ENCODE measurements at places on chromosomes 3 and 15. TPM values are rescaled to one million over a fixed set of nuclear protein-coding genes. Genes with fewer than 3 reads are reported as not detected.

DNA sequence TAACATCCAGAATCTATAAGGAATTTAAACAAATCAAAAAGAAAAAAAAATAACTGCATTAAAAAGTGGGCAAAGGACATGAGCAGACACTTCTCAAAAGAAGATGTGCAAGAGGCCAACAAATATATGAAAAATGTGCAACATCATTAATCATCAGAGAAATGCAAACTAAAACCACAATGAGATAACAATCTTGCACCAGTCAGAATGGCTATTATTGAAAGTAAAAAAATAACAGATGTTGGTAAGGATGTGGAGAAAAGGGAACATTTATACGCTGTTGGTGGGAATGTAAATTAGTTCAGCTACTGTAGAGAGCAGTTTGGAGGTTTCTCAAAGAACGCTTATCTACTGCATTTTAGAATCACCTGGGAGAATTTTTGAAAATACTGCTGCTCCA is 186.1 kb downstream of the OTOL1 start:
- DNase-seq = no peak

GRCh38 chr3:132561003-132561402 is 36.1 kb upstream of the ACKR4 start:
- no peak for DNase-seq

- no peak for DNase-seq
Measured at GRCh38 chr3:112531358-112531781, 30.4 kb downstream of the ATG3 start.

- DNase-seq = no peak
Measured at GRCh38 chr3:72847282-72847681, 963 bp downstream of the SHQ1 start.

DNA sequence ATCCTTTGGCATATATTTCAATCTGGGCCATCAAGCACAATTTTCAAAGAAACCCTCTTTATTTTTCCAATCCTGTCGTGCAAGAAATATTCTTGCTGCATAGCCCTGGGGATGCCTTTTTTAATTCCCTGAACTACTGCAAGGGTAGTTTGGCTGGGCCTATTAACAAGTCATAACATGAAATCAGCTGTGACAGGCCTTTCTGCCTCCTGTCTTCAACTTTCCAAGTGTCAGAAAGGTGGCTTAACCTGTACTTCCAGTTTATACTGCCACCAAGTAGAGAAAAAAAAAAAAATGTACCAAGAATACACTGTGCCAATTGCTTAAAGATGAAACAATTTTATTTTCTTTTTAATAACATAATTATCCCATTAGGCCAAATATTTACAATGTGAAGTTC is 32.4 kb upstream of the SPPL2A start:
- DNase-seq = no peak

- no peak for DNase-seq
Measured at GRCh38 chr15:69896606-69897005, 201.1 kb downstream of the TLE3 start.

DNA sequence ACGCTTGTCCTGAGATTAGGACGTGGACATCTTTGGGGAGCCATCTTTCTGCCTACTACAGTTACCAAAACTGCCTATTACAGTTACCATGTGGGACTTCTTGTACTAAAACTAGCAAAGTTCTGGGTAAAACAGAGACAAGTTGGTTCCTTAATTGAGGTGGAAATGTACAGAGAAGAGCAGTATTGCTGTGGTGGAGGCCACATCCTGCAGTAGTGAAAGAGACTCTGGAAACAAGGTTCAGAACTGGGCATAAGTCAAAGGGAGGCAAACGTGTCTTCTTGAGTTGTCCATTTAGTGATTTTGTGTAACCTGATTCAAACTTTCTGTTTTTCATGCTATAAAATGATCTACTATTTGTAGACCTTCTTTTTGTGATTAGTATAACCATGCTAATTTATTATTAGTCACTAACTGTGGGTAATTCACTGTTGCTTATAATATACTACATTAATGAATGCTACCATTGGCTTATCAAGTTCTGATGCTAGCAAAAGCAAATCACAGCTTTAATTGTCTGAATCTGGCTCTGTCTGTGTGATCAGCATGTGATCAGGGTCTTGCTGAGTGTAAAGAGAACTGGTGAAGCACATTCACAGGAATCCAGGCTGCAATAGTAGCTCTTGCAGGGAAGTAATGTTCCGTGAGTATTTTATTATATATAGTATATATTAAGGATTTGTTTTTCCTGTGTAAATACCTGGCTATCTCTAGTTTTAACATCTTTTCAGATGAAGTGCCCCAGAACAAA is 207.9 kb upstream of the GAP43 start:
- DNase-seq = no peak

SV2B gene
- not detected for polyA plus RNA-seq

DNA sequence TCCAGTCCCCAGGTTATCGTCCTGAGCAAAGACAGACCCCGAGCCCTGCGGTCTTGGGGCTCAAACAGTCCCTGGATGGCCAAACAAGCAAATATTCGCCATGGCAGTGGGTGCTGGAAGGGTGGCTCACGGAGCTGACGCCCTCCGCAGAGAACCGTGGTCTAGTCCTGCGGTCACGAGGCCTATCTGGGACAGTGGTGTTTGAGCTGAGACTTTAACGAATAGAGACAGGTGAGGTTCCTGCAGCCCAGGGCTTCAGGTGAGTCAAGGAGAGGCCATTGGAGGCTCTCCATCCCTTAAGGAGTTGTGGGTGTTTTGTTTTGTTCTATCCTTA is 399 bp upstream of the SUCLG2 start:
- no peak for DNase-seq

PLA1A gene
- polyA plus RNA-seq = 35.4 TPM

TRNT1 gene
- 13.5 TPM for polyA plus RNA-seq

DNA sequence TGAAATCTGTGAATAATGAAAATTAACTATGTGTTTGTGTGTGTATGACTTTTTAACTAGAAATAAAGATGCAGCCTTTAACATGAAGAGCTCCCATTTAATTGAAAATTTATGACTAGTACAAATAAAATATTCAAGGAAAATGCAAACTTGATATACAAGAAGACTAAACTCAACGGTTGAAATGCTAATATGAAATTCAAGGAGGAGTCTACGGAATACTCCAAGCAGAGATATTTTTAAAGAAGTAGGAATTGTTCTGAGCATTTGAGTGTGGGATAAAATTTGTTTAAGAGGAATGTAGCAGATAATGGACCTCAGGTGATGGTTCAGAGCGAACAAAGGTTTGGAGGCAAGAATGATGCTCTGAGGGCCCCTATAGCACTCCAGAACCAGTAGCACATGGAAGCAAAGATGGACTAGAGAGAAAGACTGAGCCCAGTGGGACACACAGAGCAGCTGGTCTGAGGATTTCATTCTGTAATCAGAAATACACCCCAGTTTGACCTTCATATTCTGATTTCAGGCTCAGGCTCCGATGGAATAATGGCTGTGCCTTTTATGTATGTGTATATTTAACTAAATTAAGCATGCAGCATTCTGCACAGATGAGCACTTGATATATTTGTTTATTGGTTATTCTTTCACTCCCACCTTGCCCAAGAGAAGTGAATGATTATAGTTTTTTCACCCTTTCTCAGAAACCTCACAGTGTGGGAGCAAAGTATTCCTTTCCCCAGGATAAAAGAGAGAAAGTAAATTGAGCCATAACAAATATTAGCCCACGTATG is 227.1 kb downstream of the ZPLD1 start:
- no peak for DNase-seq

- no peak for DNase-seq
Measured at GRCh38 chr15:83982748-83983147, 252.8 kb upstream of the GOLGA6L4 start.

DNA sequence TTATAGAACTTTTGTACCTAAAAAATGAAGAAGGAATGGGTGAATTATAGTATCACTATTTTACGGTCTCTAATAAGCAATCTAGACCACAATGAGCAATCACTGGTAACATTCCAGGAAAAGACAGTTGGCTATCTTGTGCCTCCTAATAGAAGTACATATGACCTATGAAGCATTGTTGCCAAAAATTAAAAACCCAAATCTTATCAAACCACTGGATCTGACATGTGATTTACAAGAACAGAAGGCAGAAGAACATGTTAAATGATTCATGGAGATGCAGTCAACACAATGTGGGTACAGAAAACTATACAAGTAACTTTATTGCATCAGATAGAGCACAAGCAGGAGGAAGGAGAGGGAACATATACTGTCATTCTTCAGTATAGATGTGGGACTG is 14.5 kb upstream of the HYKK start:
- DNase-seq = no peak

GNL3 gene
- 45.1 TPM for polyA plus RNA-seq

GRCh38 chr3:185401319-185401955 is 38.5 kb downstream of the MAP3K13 start:
- no peak for DNase-seq
